ENCODE measurements at places on chromosomes 16 and 17. TPM values are rescaled to one million over a fixed set of nuclear protein-coding genes. Genes with fewer than 3 reads are reported as not detected.

Gene YBX2
- 1.9 TPM for polyA plus RNA-seq

Gene IGSF6
- polyA plus RNA-seq = 4.0 TPM

Gene CES3
- polyA plus RNA-seq = 0.74 TPM

Gene ASPHD1
- polyA plus RNA-seq = 0.53 TPM

Gene PPP1R1B
- 23.1 TPM for polyA plus RNA-seq

Gene MT1A
- not detected for polyA plus RNA-seq

Gene TMEM94
- 65.4 TPM for polyA plus RNA-seq

Gene HOXB4
- 20.3 TPM for polyA plus RNA-seq

Gene RDM1
- polyA plus RNA-seq = 2.4 TPM

- no peak for DNase-seq
Observed at GRCh38 chr17:76887802-76888201, 19.6 kb downstream of the MGAT5B start.

GRCh38 chr16:4525069-4525468 lies 13.5 kb downstream of the CDIP1 start:
- DNase-seq = no peak

- DNase-seq = no peak
Observed at GRCh38 chr16:397736-398332, 835 bp downstream of the NME4 start.

DNA sequence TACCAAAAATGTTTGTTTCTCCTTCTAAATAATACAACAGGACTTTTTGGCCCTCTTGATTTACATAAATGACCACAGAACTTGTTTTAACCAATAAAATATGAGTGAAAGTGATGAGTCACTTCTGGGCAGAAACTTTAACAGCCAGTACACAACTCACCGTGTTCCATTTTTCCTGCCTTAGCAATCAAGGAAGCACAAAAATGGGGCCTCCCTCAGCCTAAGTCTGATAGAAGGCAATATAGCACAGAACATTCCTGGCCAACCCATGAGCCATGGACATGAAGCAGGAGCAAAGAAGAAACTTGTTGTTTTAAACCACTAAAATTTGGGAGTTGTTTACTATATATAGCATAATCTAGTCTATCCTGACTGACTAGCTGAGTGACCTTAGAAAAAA lies 61.1 kb upstream of the MTMR4 start:
- DNase-seq = no peak

- no peak for DNase-seq
Observed at GRCh38 chr16:88014252-88014781, 63.1 kb downstream of the BANP start.

DNA sequence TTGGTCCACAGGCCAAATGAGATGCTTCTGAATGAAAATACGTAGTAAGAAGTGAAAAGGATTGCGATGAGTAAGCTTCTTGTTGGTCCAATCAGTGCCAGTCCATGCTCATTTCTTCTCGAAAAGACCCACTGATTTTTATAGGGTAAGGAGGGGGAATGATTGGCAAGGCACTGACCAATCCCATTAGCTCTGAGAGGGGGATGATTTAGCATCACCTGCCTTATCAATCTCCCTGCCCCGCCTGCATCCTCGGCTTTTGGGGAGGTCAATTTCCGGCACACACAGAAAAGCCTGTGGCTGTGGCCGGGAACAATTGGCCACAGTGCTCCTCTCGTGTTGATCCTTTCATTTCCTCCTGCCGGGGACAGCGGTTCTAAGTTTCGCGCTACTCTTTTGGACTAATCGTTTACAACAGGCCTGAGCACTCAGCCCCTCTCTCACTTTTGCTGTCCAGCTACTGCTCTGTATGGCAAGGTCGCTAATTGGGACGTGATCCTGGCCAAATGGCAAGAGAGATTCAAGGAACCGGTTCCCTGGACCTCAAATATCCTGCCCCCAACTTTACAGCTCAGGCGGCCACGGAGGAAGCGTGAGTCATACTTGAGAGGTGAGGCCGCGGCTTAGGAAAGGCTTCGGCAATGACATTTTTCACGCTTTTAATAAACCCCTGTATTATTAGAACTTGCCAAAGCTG lies 43.1 kb downstream of the TBX4 start:
- no peak for DNase-seq

DNA sequence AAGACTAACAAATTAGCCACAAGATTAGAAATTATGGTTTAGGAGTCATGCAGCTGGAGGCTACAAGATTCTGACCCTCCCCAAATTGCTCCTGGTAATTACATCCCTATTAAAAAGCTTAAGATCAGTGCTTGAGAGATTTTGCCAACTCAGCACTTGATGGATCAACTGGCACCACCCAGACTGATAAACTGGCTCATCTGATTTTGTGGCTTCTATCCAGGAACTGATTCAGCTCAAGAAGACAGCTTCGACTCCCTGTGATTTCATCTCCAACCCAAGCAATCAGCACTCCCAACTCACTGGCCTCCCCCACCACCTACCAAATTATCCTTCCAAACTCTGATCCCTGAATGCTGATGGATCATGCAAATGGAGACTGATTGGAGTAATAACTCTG lies 94.8 kb downstream of the TNFRSF13B start:
- DNase-seq = no peak

GRCh38 chr16:4077174-4077649 lies 39.0 kb downstream of the ADCY9 start:
- no peak for DNase-seq

GRCh38 chr17:78378225-78379130 lies at the start of gene PGS1:
TSS of gene PGS1 (plus strand) at chr17:78378649. CDS start at chr17:78378666, 17 bp downstream.
- peak; percentile 72 for DNase-seq

DNA sequence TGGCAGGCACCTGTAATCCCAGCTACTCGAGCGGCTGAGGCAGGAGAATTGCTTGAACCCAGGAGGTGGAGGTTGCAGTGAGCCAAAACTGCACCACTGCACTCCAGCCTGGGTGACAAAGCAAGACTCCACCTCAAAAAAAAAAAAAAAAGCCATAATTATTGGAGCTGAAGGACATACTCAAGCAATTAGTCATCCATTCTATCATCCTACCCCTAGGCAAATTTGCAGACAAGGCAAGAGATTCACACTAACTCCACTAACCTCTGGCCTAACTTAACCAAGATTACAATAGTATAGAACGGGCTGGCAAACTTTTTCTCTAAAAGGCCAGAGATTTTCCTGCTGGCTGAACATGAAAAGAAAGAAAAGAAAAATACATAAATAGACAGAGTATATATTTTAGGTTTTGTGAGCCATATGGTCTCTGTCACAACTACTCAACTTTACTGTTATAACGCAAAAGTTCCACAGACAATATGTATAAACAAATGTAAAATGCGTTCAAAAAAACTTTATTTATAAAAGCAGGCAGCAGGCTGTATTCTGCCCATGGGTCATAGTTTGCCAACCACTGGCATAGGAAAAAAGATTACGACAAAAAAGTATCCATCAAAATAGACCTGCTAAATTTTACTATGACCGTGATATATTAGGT lies 29.7 kb downstream of the BRIP1 start:
- DNase-seq = no peak

GRCh38 chr16:27550582-27550920 lies 607 bp downstream of the KATNIP start:
- DNase-seq = no peak

DNA sequence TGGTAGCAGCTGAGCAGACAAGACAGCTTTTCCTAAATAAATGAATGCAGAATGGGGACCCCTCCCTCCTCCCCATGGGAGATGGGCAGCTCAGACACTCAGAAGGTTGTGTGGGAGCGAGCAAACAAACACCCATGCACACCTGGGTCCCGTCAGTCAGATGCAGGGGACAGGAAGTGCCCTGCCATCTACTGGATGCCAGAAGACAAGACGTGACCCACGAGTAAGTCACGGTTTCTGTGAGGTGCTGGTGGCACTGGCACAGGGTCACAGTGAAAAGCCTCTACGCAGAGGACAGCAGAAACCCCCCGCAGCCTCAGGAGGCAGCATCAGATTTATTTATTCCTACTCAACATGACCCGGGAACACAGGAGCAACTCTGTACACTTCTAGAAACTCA lies 8.4 kb downstream of the HBQ1 start:
- no peak for DNase-seq

DNA sequence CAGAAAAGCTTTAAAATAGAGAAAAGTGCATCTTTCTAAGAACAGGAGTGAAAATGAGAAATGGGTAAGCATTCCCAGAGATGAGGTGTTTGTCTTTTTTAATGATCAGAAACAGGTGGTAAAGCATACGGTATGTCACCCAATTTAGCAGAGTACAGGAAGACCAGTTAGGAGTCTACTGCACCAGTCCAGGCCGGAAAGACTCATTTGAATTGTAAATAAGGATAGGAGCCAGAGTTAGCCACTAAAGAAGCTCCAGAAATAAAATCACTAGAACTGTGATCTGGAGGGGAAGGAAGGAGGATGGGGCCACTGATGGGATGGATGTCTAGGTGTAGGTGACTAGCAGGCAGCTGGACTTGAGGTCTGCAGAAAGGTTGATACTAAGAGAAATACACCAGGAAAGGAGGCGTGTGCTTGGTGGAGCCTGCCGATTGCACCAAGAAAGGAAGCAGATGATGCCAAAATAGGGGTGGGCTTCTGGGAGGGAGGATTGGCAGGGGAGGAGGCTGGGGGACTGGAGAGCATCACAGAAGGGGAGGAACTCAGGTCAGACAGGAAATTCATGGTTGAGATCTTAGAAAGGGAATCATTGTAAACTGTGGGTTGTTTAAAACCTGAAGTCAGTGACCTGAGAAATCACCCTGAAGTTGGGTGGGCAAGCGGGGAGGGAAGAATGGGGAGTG lies 8.1 kb upstream of the NAT9 start:
- DNase-seq = no peak

DNA sequence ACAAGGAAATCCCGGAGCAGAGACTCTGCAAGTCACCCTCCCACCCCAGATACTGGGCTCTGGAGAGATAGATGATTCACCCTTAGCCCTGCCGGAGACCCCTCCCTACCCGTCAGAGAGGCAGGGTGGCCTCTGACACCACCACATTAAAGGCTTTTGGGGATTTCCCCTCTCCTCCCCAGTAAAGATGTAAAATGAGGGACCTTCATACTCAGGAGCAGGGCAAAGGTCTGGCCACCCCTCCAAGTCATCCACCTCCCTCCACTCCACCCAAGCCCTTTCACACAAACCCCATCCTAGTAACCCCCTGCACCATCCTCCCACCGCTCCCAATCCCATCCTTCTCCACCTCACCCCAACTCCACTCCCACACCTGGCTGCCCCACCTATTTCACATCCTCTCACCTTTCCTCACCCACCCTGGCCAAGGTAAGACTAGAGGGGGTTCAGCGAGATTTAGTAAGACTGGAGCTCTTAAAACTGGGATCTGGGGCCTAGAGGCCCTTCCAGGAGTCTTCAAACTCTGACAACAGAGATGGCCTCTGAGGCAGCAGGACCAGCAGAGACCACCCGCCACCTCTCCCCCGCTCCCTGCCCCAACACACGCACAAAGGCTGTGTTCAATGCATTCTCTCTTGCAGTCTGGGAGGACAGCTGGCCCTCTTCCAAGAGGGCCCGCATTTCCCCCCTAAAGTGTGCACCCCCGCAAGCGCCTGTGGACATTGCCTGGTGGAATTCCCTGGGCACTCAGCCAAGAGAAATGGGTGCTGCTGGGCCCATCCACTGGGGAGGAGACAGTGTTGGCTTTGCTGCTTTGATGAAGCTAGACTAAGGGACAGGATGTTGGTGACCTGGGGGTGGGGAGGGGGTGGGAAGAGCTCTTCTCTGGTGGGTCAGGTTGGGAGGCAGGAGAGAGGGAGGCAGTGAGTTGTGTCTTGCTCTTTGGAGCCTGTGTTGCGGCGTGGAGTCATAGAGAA lies 1.1 kb downstream of the ABAT start:
- DNase-seq = no peak

DNA sequence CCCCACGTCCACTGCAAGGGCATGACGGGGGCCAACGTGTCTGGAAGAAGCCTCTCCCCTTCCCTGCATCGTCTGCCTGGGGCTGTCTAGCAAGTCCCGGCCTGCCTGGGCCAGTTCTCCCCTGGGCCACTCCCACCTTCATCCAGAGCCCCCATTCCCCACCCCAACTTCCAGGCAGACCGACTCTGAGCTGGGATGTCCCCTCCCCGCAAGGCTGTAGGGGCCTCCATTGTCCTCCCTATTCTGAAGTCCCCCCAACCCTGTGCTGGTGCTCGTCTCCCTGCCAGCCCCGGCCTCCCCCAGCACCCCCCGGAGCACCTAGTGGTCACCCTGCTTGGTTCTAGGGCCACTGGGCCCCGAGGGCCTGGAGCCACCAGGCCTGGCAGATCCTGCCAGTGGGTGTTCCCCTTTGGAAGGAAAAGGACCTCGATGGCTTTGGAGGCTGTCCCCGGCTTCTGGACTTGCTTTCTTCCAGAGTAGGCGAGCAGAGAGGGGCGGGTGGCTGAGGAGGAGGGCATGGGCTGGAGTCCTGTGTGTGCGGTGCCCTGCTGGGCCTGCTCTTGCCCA lies 4.8 kb downstream of the GLIS2 start:
- no peak for DNase-seq

DNA sequence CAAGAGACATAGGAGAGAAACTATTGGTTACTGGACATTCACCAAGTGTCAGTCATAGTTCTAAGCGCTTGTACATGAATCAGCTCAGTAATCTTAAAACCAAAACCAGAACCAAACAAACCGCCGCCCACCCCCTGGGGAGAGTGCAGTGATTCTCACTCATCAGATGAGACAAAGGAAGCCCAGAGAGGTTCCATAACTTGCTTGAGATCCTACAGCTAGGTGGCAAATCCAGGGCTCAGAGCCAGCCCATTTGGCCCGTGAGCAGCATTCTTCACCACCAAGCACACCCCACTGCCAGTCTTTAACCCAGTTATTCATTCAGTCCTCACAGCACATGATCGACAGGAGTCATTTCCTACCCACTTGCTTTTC lies 37.2 kb upstream of the RGS9 start:
- DNase-seq = no peak

Data from left renal pelvis (tissue), 4 donors.